ENCODE measurements at places on chromosomes 2 and 18.
A peak's percentile ranks its signal among the peaks of the same experiment; 100 is the strongest.

GRCh38 chr18:13450289-13451212 lies 232.0 kb downstream of the LDLRAD4 start:
- DNase-seq, result no peak

- no peak for DNase-seq
Observed at GRCh38 chr2:29423061-29423666, 307.9 kb downstream of the CLIP4 start.

- DNase-seq, result no peak
Observed at GRCh38 chr18:6505498-6505875, 90.8 kb upstream of the L3MBTL4 start.

DNA sequence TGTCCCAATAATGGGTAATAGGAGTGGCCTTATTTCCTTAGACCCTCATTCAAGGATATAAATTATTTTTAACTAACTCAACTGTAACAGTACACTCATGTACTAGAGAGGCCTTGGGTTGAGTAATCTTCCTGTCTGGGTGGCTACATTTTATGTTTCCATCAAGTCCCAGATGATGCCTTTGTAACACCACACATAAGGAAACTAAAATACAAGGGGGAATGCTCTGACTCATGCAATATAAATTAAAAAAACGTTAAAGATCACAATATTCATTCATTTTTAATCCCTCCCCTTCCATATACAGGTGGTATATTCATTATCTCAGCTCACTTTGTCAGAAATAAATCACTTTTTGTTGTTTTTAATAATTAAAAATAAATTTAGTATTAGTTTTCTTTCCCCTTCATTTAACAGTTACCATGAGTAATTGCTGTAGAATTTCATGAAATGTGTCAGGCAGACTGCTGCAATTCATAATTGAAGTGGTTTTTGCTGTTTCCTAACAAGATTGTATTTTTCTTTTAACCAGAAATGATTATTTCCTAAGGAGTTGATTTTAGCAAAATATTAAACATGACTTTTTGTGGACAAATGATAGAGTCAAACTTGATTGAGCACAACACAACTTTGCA lies 1403.6 kb downstream of the SUCLG1 start:
- no peak for DNase-seq

- DNase-seq, result no peak
Observed at GRCh38 chr2:10433947-10434885, 13.9 kb downstream of the ODC1 start.

- DNase-seq, result no peak
Observed at GRCh38 chr2:138564586-138565229, 63.1 kb downstream of the SPOPL start.

GRCh38 chr2:234425639-234426603 lies 71.0 kb downstream of the ARL4C start:
- DNase-seq, result no peak

GRCh38 chr18:67278984-67279383 lies 237.5 kb downstream of the DSEL start:
- DNase-seq, result no peak

- DNase-seq, result no peak
Observed at GRCh38 chr2:172109988-172110811, 7.5 kb upstream of the DLX2 start.

- no peak for DNase-seq
Observed at GRCh38 chr2:127172306-127172705, 47.8 kb downstream of the CYP27C1 start.

- no peak for DNase-seq
Observed at GRCh38 chr2:194100201-194100600, 1556.8 kb upstream of the SLC39A10 start.

- no peak for DNase-seq
Observed at GRCh38 chr2:38933653-38934052, 44.0 kb downstream of the ARHGEF33 start.

- DNase-seq, result no peak
Observed at GRCh38 chr2:200305797-200306195, 697 bp upstream of the SPATS2L start.

DNA sequence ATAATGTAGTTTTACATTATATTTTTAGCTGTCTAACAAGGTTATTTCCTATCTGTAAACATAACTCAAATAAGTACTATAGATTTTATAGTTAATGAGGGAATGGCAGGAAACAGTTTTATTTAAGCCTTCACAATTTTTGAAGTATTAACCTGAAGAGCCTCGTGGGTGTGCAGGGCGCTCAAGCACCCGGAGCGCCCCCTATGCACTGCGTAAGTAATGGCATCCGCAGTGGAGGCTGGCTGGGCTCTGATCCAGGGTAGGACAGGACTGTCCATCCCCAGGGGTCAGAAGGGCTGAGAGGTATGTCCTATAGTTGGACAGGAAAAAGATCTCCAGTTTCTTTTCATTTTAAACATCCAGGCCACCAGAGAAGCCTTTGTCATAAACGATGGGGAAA lies 8.2 kb upstream of the GBX2 start:
- DNase-seq, result no peak

DNA sequence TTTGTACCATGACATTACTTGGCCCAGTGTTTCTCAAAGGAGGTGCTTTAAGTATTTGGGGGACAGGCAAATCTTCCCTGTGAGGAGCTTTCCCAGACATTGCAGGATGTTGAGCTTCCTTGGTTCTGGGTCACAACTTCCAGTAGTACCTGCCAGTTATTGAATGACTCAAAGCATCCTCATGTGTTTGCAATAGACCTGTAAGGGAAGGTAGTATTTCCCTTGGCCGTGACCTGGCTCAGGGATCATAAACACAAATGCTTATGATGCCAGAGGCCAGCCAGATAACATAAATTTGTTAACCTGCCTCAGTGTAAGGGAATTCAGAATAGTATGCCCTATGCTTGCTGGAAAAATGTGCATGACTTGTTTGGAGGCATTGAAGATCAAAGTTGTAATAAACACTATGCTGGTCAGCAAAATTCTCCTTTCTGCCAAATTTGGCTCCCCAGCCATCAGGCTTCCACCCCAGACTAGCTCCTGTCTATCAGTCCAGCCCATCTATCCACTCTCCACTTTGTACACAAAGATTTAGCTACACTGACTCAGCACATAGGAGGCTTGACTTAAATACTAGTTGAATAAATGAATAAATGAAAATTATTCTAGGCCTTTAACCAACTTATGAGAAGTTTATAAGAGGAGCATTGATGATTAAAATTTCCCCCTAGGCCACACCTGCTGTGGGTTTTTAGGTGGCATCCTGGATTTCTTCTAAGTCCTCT lies 102.0 kb upstream of the EFEMP1 start:
- DNase-seq, result no peak

GRCh38 chr2:51693640-51694039 lies 661.7 kb upstream of the NRXN1 start:
- no peak for DNase-seq

DNA sequence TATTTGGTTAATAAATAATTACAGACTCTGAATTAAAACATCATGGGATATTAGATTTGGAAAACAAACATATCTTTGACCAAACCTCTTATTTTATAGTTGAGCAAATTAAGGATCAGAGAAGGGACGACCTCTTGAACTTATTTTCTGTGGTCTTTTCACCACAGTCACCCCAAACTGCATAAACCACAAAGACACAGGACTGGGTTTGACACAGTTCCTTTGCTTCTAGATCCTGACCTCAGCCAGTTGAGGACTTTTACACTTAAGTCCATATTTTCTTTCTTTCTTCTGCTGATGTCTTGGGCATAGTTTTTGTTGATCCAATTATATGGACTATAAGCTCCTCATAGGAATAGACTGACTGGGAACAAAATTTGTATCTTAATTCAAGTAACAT lies 234.0 kb upstream of the SLC14A2 start:
- no peak for DNase-seq

- DNase-seq, result no peak
Observed at GRCh38 chr2:194004590-194005206, 1652.3 kb upstream of the SLC39A10 start.

- no peak for DNase-seq
Observed at GRCh38 chr2:26325851-26326250, 20.1 kb upstream of the SELENOI start.

DNA sequence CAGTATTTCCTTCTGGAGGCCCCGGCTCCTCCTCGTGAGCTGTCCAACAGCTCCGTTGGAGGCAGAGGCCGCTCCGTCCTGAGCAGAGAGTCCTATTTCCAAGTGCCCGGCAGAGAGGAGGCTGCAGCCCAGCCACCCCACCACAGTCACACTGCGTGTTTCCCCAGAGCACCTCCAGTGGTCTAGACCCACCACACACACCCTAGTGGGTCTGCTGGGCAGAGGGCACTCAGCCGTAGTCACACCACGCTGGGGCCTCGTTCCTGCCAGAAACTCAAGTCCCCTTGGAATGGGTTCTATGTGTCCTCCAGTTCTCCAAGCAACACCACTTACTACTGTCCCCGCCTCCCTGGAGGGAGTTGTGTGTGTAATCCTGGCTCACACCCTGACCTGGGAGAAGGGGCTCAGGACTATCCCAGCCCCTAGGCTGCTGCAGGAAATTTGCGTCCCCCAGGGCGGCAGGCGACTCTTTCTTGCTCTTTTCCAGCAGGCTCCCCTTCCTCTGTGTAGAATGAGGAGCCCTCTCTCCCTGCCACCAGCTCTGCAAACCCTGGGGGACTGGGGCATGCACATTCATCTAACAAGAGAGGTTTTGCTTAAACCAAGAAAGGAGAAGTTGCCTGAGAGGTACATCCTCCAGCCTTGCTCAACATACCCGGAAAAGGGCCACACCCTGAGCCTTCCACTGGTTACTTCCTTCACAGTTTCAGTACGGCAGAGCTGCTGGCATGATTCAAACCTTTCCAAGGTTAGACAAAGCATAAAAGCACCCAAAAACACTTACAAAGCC lies 114.1 kb downstream of the NDUFA10 start:
- no peak for DNase-seq

DNA sequence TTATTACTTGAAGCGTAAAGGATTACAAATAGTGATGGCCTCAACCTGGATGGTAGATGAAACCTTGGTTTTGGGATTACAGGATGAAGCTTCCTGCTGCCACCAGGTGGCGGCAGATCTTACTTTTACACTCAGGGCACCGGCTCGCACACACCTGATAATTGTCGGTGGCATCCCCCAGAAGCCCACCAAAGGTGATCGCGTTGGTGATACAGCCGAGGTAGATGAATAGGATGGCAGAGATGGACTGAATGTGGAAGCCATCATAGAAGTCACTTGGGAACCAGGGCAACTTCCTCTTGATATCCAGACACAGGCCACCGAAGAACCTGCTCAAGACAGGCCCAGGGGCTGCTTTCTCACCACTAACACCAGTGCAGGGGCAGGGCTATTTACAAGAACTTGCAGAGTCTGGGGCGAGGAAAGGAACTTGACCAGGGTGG lies 51.8 kb downstream of the MTHFD2 start:
- peak; percentile 12 for DNase-seq

DNA sequence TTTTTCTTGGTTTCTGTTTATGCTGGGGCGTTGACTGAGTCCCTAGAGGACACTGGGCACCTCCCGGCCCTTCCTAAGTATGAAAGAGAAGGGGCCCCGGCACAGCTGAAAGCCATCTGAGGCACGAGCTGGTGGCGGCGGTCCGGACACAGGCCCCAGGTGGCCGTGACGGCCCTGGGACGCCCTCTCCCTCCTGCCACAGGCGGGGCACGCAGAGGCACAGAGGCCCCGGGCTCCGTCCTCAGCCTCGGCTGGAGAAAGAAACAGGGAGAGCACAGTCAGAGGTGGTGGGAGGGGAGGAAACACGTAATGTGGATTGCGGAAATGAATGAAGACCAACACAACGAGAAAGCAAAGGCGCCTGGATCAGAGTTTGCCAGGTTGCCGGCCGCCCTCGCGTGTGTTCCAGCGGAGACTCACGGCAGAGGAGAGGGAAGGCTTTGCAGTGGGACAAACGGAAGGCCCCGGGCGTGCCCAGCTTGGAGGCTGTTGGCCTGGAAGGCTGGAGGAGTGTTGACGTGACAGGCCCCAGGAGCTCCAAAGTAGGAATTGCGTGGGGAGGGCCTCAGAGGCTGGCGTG lies 119.1 kb downstream of the PTGR3 start:
- no peak for DNase-seq

DNA sequence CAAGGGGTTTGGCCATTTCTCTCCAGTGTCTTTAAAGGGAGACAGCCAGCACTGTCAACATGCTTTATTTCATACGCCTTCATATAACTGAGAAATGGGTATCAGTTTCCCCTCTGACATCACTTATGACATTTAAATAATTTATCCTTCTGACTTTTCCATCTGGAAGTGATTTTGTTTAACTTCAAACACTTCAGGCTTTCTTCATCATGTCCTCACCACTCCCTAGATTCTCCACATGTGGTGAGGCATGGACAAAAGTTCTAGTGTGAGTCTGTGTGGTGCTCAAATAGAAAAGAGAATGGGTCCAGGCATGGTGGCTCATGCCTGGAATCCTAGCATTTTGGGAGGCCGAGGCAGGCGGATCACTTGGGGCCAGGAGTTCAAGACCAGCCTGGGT lies 158.6 kb downstream of the TXNL1 start:
- DNase-seq, result no peak

- DNase-seq, result no peak
Observed at GRCh38 chr2:15307526-15307925, 253.6 kb downstream of the NBAS start.

GRCh38 chr2:15028406-15028805 lies 395.9 kb downstream of the LRATD1 start:
- no peak for DNase-seq

DNA sequence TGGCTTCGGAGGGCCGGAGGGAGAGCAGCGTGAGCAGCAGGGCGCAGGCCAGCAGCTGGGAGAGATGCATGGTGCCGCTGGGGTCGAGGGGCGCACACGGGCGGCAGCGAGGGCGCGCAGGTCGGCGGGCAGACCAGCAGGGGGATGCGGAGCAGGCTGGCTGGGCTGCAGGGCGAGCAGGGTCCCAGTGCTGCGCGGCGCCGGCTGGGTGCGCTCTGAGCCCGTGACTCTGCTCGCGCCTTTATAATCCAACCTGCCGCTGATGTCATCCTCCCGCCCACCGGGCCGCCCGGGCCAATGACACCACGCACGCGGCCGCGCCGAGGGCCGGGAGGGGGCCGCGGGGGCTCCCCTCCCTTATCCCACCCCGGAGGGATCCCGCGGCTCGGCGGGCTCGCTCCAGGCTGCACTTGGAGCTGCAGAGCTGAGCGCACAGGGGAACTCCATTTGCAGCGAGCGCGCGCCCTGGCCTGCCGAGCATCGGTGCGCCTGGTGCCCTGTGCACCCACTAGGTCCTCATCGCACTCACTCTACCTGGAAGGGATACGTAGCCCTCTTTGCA lies at the start of gene NPPC:
Gene NPPC (minus strand): TSS at position 217 of the 562 bp plus-strand sequence. CDS start 147 bp downstream, at position 70.
- DNase-seq, result peak; percentile 53

DNA sequence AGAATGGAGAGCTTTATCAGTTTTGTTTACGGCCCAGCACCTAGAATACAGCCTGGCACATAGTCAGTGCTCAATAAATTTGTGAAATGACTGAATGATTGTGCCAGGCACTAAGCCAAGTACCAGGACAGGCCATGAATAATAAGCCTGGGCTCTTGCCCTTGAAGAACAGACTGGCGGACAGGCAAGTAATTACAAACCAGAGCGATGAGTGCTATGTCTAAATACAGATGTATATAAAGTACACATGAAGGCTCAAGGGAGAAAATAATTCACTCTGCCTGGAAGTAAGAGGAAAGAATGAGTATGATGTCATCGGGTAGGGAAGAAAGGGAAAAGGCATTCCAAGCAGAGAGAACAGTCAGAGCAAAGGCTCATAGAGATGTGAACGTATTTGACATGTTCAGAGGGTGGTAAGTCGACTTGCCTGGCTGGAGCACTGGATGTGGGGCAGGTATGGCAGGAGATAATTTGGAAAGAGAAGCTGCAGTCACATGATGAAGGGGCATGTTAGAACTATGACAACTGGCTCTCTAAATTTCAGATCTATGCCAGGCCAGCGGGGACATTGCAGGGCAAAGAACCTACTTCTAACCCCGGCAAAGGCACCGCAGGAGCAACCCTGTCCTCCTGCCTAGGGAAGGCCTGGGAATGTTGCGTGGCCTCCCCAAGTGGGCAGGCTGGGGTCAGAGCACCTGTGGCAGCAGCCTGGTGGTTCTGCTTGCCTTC lies 119.1 kb upstream of the STPG4 start:
- no peak for DNase-seq
